Activated naive CD8-positive, alpha-beta T cell treated with anti-CD3 and anti-CD28 coated beads for 36 hours (primary cell): ENCODE measurements at places on chromosomes 12 and 14.

- no peak for DNase-seq
Measured at GRCh38 chr14:79924551-79924950, 286.8 kb downstream of the DIO2 start.

DNA sequence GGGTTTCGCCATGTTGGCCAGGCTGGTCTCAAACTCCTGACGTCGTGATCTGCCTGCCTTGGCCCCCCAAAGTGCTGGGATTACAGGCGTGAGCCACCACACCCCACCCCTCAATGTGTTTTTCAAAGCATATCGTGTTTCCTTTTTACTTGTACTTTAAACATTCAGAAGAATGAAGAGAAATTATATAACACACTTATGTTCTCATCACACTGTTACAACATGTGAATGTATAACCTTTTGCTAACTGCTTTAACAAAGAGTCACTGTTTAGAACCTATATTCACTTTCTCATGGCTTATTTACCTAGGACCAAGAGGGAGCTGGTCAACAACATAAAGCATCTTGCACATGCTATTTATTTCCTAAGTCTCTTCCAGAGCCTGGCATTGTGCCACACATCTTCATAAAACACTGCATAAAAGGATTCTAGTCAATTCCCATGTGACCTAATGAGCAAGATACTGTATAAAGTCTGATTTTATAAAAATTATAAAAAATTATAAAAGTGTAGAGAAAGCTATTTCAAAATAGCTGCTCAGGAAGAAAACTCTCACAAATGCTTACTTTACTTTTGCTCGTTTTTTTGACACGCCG is 16.0 kb upstream of the ACTR6 start:
- DNase-seq, result no peak

- no peak for DNase-seq
Measured at GRCh38 chr12:57473392-57473791, 6.3 kb downstream of the ARHGAP9 start.

- DNase-seq, result peak; percentile 44
Measured at GRCh38 chr12:55847033-55847432, 4.3 kb upstream of the MMP19 start.

GRCh38 chr12:6975297-6976032 is 4.8 kb downstream of the EMG1 start:
- DNase-seq, result no peak

- DNase-seq, result no peak
Measured at GRCh38 chr12:132347176-132347855, 17.9 kb upstream of the GALNT9 start.

DNA sequence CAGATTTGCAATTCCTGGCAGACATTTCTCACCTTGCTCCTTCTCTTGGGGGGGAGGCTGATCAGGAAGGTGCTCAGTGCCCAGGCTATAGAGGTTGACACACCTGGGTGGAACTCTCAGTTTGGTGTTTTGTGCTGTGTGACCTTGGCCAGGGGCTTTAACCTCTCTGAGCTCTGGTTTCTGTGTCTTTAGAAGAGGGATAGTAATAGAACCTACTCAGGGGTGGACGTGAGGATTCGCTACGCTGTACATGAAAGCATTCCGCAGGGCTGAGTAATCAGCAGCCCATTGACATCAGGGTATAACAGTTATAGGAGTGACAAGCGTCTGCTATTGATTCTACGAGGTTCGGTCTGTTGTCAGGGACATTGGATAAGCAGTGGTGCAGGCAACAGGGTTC is 98.1 kb downstream of the PHETA1 start:
- DNase-seq, result no peak

- no peak for DNase-seq
Measured at GRCh38 chr14:98234208-98234607, 1037.8 kb downstream of the BCL11B start.

DNA sequence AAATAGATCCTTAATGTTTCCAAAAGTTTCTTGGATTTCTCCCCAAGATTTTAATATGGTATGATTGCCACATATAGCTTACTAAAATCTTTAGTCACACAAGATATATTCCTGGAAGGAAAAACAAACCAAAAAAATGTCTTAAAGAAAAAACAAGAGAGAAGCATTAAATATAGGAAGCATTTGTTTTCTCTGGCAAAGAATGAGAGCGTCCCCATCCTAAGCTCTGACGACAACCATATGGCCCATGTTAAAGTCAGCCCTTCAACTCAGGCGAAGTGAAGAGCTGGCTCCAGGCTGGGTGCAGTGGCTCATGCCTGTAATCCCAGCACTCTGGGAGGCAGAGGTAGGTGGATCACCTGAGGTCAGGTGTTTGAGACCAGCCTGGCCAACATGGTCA is 35.6 kb downstream of the GCH1 start:
- no peak for DNase-seq

GRCh38 chr12:48973941-48974673 is 2.6 kb upstream of the WNT10B start:
- peak; percentile 49 for DNase-seq

DNA sequence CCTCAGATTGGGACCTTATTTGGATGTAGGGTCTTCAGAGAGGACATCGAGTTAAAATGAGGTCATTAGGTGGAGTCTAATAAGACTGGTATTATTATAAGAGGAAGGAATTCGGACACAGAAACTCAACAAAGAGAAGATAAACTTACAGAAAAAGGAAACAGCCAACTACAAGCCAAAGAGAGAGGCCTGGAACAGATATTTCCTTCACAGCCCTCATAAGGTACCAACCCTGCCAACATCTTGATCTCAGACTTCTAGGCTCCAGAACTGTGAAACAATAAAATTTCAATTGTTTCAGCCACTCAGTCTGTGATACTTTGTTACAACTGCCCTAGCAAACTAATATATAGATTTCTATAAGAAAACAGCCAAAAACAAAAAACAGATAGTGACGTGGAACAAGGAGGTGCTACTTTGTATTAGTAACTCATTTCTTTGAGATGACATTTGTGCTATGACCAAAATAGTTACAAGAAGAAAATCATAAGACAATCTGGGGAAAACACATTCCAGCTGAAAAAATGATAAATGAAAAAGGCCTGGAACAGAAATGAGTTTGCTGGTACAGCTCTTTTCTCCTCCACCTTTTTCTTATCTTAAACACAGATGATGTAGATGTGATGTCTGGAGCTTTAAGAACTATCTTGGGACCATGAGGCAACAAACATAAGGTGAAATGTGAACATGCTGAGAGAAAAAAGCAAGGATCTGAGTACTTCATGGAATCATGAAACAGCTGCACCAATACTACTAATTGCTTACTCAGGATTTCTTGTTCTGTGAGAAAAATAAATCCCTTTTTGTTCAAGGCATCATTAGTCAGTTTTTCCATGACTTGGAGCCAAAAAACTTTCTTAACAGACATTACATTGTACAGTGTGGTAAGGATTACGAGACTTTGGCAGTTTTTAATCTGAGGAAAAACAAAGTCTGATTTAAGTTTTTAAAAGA is 243.2 kb downstream of the ANO6 start:
- DNase-seq, result no peak
